ENCODE measurements at places on chromosomes 16 and 17. TPM values are rescaled to one million over a fixed set of nuclear protein-coding genes. Genes with fewer than 3 reads are reported as not detected.
A peak's percentile ranks its signal among the peaks of the same experiment; 100 is the strongest.

- H3K27me3 ChIP-seq, result no peaks in the 10 kb centered on the region
- DNase-seq, result no peak
- H3K4me3 ChIP-seq, result no peak overlapping the region
- peaks cover 24% of the 10 kb centered on the region for H3K4me1 ChIP-seq
- no peaks in the 10 kb centered on the region for H3K36me3 ChIP-seq
These were observed 16.6 kb downstream of the LDHD start for GRCh38 chr16:75099738-75100602.

The TAC4 gene
- polyA plus RNA-seq, result not detected

The TMEM132E gene
- 3.6 TPM for polyA plus RNA-seq

- DNase-seq, result no peak
- no peak overlapping the region for H3K4me3 ChIP-seq
- no peaks in the 10 kb centered on the region for H3K36me3 ChIP-seq
- peaks cover 13% of the 10 kb centered on the region for H3K4me1 ChIP-seq
- no peaks in the 10 kb centered on the region for H3K27me3 ChIP-seq
These were observed 24.5 kb downstream of the AKAP1 start for GRCh38 chr17:57109393-57110151.

DNA sequence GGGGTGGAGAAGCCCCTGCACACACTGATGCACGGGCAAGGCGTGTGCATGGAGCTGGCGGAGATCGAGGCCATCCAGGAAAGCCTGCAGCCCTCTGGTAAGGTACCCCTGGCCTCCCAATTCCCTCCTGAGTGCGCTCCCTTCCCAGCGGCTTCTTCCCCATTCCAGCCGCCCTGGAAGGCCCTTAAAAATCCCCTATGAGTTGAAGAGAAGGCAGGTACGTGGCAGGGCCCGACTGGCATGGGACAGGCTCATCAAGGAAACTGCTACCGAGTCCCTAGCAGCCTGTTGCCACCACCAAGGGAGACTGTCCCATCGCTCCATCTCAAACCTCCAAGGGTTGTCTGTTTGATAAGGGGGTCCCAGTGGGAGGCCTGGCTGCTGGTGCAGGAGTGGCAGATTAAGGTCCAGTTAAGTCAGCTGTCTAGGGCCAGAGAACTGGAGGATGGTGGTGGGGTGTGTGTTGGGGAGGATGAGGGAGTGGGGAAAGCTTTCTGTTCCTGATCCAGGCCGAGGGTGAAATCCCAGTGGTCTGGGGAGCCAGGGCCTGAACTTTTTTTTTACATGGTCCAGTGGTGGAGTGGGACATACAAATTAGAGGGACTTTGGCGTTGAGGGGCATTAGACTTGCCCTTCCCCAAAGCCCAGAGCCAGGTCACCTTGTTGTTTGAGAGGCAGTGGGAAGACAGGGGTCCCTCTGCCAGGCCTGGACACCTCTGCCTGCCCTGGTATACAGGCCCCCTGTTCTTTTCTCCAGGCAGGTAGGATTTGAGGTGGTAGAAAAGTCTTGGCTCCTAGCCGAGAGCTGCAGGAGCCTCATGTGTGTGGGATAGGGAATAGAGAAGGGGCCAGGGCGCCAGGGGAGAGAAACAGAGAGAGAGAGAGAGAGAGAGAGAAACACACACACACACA lies 994 bp downstream of the IGFBP4 start:
- peak overlapping the region; percentile 69 for H3K4me3 ChIP-seq
- no peak for DNase-seq
- H3K36me3 ChIP-seq, result no peaks in the 10 kb centered on the region

The CLDN6 gene
- 0.70 TPM for polyA plus RNA-seq

The MYO15B gene
- 70.4 TPM for polyA plus RNA-seq

The RPS15A gene
- polyA plus RNA-seq, result 1,223 TPM

All from testis (tissue), 5 donors.